Esophagus muscularis mucosa (tissue), 4 donors: ENCODE measurements at places on chromosomes 1 and 21.
A peak's percentile ranks its signal among the peaks of the same experiment; 100 is the strongest.

GRCh38 chr1:21219674-21220073 is 43.0 kb upstream of the EIF4G3 start:
- no peak for DNase-seq

- no peak for DNase-seq
These were observed 12.7 kb downstream of the TRPM2 start for GRCh38 chr21:44365967-44366585.

DNA sequence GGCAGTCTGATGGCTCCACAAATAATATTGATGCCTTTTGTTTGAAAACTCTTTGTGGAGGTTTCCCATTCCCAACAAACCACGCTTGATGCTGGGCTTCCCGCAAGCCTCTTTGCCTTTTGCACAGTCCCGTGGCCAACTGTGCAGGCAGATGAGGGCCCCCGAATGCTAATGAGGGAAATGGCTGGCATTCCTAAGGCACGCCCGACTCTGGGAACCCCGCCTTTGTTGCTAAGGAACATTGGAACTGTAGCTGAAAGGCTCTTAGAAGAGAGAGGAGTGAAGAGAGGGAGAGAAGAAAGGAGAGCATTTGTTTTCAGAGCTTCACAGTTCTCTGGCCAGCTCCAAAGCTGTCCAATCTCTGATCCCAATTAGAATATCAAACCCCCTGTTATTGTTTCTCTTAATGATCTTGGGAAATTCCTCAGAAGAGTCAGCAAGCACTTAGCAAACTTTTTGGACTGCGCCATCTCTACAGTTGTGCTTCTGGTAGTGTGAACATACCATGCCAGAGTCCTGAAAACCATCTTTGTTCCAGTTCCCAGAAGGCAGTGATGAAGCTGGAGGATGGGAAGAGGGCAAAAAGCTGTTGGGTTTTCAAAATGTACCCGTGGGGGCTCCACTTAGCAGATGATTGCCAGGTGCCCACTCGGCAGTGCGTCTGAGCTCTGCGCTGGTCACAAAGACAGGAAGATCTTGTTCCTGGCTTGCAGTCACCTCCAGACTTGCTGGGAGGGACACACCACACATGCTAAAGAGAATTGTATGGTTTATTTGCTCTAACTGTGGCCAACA is 60.1 kb upstream of the CYP2J2 start:
- peak; percentile 55 for DNase-seq

DNA sequence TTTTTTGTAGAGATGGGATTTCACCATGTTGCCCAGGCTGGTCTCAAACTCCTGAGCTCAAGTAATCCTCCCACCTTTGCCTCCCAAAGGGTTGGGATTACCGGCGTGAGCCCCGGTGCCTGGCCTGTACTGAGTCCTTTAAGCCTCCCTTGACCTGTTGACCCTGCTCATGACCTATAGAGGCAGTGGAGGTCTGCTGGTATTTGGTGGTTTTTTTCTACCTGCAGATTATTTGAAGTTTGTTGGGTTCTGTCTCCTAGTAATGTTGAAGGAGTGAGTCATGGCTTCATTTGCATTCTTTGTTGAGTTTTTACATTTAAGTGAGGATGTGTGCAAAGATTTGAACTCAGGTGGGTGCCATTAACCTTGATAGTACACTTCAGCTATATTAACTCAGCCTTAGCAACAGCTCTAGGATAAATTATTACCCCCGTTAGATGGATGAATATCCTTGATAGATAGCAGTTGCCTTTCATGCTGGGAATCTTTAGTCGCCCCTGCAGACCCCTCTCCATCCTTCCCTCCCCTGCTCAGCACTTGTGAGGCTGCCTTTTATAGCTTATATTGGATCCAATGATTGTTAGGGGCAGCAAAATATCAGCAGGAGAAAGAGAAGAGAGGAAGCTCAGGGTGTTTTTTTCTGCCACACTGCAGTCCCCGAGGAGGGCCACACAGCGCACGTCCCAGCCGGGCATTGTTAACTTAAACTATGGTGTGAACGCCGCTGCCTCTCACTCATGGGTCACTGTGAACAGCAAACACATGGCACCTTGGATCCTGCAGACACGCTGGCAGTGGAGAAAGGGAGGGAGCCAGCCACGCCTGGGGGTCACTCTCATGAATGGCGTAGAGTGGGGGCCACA is 14.9 kb upstream of the NPPB start:
- no peak for DNase-seq

DNA sequence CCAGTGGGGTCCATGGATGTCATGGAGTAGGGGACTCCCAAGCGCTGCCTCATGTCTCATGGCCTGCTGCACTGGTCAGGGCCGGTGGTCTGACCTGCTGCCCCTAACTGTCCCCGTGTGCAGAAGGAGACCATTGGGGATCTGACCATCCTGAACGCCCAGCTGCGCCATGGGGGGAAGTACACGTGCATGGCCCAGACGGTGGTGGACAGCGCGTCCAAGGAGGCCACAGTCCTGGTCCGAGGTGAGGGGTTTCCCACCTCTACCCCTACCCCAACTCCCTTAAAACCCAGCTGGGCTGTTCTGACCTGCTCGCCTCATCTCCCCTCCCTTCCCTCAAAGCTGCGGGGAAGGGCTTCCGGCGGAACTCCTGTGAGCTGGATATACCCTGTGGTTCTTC is 18.6 kb downstream of the TMEM81 start:
- no peak for DNase-seq

- no peak for DNase-seq
These were observed 73.3 kb downstream of the NUP210L start for GRCh38 chr1:154081386-154082126.

- DNase-seq, result no peak
These were observed 77.0 kb downstream of the VWA5B1 start for GRCh38 chr1:20367626-20368025.

DNA sequence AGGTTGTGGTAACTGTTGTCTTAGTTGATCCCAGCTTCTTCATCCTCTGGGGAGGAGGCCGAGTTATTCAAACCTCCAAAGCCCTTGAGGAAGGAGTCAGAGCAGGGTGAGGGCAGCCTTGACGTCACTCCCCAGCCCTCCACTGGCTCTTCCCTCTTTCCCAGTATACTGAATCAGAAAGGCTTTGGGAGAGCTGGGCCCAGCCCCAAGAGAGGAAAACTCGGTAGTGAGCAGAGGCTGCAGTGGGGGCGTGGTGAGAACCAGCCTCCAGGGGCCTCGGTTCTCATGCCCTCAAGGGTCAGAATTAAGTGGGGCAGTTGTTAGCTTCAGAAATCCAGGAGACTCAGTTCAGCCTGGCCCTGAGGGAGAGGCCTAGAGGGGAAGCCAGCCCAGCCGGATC is 1.8 kb upstream of the GJA4 start:
- no peak for DNase-seq

GRCh38 chr1:185914089-185914488 is 179.9 kb downstream of the HMCN1 start:
- no peak for DNase-seq

DNA sequence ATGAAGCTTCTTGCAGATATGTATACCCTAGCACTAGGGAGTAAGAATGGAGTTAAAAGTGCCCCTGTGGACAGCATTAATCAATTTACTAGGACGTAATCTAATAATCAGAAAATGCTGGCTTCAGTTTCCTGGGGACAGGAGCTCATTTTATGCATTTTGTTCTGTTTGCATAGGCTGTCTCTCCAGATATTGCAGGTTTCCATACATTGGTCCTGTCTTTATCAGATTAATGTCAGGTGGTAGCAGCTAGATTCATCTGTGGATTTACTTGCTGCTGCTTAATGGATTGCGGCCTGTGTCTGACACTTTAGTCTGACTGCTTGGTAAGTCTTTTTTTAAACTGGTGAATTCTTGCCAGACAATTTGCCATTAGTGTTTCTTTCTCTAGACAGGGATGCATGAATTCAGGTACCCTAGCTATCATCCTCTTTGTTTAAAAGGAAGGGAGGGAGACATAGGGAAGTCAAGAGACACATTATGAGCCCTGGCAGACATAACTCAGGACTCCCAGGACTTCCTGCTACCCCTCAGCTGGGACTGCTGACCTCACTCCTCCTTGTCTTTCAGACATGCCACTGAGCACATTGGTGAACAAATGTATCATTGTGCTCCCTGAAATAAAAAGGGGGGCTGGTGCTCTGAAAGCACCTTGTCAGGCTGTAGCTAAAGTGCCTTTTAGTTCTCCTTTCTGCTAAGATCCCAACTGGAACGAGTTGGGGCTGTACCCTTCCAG is 47.7 kb downstream of the NOS1AP start:
- peak; percentile 64 for DNase-seq

DNA sequence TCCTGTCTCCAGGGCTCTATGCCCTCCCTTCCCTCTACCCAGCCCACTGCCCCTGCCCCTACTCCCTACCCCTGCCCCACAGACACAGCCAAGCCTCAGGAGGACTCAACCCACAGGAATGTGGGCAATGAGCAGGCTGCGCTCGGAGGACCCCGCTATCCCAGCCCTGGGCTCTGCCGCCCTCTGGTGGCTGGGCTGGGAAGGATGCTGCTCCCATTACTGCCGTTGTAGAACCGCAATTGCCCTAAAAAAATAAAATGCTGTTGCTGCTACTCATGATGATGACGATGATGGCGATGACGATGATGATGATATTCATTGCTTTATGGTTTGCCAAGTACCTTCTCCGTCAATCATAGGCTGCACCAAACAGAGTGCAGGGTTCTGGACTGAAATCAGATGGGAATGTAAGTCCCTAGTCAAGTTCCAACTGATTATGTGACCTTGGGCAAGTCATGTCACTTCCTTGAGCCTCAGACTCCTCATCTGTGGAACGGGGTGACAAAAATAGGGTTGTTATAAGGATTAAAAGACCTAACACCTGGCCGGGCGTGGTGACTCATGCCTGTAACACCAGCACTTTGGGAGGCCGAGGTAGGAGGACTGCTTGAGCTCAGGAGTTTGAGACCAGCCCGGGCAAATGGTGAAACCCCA is 24.6 kb downstream of the ARHGEF19 start:
- DNase-seq, result no peak

DNA sequence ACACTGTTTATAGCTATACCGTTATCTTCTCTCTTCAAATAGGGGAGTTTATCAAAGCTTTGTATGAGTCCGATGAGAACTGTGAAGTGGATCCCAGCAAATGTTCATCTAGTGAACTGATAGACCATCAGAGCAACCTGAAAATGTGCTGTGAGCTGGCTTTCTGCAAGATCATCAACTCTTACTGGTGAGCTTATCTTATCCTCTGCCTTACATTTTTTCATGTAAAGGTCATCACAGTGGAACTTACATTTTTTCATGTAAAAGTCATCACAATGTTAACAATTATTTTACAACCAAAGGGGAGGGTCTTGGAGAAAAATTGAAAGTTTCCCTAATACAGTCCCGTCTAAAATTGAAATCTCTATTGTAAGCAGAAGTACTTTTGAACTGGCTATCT is 45.2 kb downstream of the CLEC20A start:
- DNase-seq, result no peak

- no peak for DNase-seq
These were observed 1.9 kb downstream of the MANEAL start for GRCh38 chr1:37795340-37796125.

DNA sequence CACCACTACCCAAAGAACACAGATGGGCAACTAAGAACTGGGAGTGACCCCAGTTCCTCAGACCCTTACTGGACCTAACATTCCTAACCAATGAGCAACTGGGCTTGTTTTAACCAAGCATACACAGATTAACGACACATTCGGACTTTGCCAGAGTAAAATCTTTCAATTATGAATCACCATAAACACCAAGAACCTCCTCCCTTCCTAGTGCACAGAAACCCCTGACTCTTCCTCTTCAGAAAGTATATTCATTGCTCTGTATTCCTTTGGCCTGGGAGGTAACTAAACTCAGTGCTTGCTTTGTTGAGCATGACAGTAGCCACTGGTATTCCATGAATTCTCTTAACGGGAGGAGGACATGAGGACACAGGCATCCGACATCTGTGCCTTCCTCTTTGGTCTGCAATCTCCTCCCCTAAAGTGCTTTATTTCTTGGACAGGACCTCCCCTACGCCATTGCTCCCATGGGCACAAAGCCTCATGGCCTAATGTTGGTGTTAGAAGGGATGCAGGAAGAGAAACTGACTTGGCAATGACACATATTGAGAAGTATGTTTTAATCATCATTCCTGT is 42.7 kb downstream of the SEC16B start:
- no peak for DNase-seq

DNA sequence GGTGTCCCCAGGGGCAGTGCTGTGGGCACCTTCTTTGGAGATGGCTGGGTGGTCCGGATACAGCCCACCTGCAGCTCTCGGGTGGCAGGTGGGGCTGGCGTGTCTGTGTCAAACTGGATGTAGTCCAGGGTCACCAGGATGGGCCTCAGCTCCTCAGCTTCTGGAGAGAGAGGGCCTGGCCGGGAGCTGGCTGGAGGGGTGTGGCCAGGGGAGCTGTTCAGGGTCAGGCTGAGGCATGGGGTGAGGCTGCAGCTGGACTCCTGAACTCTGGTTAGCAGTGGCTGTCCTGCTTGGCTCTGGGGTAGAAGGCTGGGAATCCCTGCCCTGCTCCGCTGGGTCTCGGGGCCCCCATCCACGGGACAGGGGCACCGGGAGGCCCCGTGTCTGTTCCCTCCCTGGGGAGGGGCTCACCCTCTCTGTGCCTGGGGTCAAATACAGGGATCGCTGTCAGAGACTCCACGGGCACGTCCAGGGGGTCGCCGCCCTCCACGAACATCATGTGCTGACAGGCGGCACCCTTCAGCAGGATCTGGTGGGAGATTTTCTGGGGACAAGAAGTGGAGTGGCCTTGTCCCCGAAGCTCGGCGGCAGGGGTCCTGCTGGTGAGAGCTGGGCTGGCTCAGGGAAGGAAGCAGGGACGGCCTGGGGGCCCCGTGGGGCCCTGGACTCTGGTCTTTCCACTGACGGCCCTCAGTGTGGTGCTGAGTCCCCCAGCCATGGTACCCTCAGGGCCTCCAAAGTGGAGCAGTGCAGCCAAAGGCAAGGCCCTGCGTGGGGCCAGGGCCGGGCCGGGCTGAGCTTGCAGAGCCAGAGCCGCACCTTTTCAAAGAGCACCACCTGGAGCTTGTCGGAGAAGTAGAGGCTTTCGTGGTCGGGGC is 4.1 kb upstream of the TMEM52 start:
- DNase-seq, result no peak

DNA sequence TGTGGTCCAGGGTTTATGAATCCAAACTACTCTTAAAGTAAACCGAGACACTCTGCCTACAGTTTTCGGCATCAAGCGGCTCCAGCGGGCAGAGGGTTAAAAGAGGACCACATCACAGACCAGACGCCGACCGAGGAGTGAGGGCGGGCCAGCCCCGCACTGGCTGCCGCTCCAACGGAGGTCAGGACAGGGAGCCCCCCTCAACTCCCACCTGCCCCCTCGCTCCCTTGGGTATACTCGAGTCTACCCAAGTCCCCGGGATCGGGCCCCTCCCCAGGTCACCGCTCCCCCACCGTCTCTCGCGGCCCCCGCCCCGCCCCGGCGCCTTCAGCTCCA is 312 bp downstream of the ARNT start:
- DNase-seq, result no peak

- DNase-seq, result no peak
These were observed 125.9 kb downstream of the RIPK4 start for GRCh38 chr21:41640748-41641509.

GRCh38 chr1:29186252-29186651 is 4.6 kb upstream of the SRSF4 start:
- no peak for DNase-seq

DNA sequence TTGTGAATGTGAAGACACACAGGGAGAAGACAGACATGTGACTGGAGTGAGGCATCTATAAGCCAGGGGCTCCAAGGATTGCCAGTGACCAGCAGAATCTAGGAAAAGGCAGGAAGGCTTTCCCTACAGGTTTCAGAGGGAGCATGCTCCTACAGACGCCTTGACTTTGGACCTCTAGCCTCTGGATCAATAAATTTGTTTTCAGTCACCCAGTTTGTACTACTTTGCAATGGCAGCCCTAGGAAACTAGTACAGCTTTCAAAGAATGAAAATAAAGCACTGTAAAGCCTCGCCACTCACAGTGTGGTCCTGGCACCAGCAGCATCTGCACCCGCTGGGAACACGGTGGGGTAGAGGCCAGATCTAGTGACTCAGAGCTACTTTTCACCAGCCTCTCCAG is 510.0 kb downstream of the LTN1 start:
- DNase-seq, result no peak
